ENCODE measurements at places on chromosomes 16 and 17.

DNA sequence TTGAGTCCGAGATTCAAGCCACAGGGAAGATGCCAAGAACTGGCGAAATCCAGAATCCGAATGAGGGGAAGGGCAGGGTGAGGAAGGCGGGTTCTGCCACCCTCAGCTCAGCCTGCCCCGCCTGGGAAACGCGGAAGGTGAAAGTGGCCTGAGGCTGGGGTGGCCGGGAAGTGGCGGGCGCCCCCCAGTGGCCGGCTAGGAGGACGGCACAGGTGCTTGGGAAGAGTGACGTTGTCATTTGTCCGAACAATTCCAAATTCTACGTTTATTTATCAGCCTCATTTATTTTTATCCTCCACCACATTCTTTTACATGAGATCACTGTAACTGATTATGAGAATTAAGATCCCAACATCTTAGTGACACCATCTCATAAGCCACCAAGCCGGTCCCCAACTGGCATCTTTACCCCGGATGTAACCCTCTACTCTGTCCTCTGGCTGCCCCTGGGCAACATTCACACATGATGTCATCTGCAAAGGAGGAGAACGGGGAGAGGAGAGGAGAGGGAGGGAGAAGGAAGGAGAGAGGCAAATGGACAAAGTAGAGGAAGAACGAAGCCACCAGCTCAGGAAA lies 21.3 kb downstream of the SRCIN1 start:
- peak; percentile 52 for DNase-seq

DNA sequence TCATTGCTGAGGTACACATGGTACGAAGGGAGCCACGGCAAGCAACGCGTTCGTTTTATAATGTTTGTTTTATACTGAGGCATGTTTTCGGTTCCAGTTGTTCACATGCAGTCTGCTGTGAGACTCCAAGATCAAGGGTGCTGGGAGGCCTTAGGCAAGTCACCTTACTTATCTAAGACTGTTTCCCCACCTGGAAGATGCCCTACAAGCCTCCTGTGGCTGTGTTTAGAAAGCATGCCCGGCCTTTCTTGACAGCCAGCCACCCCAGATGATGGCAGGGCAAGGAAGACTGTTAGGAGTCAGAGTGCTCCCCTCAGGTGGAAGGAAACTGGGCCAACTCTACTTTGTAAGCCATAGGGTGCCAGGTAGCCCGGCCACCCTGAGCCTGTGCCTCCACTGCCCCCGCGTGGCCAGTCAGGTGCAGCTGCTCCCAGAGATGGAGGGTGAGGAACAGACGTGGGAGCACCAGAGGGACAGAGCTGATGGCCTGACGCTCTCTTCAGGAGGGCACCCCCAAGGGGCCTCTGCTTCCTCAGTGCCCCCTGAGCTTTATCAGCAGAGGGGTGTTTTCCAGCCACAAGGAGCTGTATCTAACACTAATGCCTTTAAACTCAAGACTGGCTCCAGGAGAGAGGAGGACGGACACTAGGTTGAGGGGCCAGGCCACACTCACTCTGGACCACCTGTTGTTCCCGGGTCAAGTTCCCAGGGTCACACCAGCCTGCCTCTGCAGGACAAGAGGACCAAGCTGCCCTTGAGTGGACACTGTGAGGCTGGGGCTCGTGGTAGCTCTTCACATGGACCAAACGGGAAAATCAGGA lies 5.4 kb downstream of the NAT9 start:
- peak; percentile 60 for DNase-seq

GRCh38 chr16:55703003-55704001 lies 47.5 kb downstream of the SLC6A2 start:
- DNase-seq: no peak

DNA sequence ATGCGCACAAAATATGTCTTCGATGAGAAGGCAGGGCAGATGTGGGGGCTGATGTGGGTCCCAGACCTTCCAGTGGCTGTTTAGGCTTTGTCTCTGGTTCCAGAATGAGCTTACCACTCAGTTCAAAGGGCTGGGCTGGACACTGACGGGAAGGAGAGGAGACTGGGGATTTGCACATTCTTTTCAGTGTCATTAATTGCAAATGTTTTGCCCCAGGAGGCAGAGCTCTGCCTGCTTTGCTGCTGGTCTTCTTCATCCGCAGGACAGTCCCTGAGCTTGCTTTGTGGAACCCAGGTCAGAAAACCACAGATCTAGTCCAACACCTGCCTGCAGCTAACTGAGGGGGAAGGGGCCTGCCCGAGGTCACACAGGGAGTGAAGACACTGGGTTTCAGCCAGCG lies 20.9 kb downstream of the KCNG4 start:
- DNase-seq: no peak

DNA sequence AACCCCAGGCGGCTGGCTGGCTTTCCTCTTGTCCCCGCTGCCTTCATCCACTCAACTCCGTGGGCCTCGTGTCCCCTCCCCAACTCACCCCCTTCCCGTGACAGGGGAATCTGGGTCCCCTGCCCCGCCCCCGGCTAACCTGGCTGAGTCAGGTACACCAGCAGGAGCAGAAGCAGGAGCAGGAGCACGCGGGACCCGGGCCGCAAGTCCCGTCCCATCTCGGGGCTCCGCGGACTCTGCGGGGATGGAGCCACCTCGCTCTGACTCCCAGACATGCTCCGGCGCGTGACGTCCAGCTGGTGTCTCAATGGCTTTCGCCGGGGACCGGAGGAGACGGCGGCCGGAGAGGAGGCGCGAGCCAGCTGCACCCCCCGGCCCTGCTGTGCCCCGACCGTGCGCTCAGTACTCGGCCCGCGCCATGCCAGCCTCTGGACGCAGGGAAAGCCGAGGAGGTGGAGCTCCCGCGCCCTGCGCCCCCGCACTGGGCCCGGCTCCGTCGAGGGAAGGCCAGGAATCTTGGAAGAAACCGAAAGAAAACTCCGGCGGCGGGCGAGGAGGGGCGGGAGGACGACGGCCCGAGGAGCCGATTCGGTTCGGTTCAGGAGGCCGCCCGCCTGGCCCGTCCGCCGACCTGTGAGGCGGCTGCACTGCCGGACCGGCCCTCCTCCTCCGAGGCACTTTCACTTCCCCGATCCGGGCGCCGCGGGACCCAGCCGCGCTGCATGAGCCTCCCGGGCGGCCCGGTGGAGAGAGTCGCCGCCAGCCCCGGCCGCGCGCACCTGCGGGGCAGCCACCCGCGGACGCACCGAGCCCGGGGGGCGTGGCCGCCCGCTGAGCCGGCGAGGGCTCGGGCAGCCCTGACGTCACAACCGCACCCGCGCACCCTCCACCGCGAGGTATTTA lies at the start of the genes CXCL16 and ZMYND15:
Gene CXCL16 (minus strand): TSS at position 807 of the 903 bp plus-strand sequence. CDS start 589 bp downstream, at position 218.
Gene ZMYND15 (plus strand): TSS at position 712 of the 903 bp plus-strand sequence. CDS start 716 bp downstream, outside the sequence.
- peak; percentile 58 for DNase-seq

DNA sequence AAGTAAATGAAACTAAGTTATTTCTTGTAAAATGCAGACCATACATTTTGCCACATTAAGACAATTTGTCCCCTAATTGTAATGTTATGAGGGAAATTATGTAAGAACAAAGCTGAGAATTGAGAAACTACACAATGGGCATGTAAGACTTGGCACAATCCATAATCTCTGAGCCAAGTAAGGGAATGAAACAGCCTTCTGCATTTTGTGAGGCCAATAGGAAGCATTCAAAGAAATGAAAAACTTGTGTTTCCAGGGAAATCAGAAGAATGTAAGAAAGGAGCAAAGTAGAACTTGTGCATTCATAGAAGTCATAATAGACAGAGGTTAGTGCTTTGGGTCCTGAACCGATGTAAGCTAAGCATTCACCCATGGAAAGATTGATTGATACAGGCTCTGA lies 1.8 kb downstream of the KRTAP9-4 start:
- DNase-seq: no peak

DNA sequence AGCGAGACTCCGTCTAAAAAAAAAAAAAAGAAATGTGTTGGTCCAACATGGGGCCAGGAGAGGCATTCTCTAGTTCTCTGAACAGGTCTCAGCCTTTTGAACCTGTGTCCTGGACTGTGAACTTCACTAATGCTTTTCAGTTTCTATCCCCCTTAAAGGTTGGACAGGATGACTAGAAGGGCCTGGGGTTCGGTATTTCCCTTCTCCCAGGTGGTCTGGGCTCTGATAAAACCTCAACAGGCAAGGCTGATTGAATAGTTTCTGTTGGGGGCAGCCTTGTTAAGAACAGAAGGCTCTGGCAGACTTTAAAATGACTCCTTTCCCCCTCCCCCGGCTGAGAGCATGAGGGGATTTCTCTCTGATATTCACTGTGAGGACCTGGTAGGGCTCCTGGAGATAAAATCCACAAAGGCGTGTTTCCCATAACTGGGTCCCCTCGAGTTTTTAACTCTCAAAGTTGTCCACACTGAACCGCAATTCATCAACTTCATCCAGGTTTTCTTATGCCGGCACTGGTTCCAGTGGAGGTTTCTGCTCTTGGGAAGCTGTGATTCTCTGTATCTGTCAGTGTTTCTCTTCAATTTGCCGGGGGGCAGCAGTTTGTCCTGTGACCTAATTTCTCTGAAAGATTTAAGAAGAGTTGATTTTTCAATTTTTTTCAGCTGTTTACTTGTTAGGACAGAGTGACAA lies 91.3 kb downstream of the METRNL start:
- no peak for DNase-seq

DNA sequence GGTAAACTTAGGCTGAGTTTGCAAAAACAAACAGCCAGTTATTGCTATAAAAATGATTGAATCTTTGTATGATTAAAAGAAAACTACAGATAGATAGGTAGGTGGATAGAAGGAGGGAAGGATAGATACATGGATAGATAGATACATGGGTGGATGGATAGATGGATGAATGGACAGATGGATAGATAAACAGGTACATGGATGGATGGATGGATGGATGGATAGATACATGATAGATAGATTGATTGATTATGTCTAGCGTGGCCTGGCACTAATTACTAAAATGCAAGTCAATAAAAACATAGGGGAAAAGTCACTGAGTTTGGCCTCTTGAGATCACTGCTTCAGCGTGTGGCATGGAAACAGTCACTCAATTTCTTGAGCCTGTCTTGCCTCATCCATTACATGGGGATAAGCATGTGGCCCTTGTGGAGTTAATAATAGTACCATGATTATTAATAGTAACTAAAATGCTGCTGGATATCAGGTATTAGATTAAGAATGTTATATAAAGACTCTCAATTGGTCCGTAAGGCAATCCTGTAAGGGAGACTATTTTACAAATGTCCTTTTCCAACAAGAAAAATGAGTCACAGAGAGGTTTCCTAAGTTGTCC lies 184.9 kb downstream of the HS3ST3A1 start:
- DNase-seq: no peak

GRCh38 chr16:78134944-78135619 lies 35.6 kb downstream of the WWOX start:
- DNase-seq: no peak

DNA sequence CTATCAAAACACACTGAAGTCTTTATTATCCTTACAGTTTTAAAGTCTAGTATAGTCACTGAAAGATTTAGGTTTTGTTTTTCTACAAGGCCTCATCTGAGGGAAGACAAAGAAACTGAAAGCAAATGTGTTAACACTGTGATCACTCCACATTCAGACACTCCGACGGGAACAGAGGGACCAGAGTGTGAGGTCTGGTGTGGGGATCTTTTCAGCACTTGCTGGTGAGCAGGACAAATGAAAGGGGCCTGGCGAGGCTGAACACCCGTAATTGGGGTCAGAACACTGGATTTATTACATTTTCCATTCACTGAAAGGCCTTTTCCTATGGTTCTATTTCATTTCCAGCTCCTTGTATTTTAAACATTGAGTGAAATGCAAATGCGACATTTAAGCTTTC lies 910.5 kb downstream of the CDH11 start:
- no peak for DNase-seq

- no peak for DNase-seq
Observed at GRCh38 chr17:5700745-5701144, 116.4 kb upstream of the NLRP1 start.

DNA sequence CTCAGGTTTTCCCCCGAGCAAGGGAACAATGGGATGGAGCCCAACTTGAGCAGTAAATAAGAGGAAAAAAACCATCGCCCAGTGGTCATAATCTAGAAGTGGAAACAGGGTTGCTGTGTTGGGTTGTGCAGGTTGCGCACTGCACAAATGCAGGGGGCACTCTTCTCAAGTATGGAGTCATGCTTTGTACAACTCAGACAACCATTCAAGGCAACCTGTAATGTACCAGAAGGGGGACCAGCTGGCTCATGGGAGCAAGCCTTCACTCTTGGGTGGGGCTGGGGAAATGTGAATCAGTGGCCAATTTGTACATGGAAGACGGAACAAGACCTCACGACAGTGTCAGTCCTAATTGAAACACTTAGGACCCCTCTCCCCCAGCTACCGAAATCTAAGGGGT lies 23.9 kb upstream of the LITAF start:
- no peak for DNase-seq

DNA sequence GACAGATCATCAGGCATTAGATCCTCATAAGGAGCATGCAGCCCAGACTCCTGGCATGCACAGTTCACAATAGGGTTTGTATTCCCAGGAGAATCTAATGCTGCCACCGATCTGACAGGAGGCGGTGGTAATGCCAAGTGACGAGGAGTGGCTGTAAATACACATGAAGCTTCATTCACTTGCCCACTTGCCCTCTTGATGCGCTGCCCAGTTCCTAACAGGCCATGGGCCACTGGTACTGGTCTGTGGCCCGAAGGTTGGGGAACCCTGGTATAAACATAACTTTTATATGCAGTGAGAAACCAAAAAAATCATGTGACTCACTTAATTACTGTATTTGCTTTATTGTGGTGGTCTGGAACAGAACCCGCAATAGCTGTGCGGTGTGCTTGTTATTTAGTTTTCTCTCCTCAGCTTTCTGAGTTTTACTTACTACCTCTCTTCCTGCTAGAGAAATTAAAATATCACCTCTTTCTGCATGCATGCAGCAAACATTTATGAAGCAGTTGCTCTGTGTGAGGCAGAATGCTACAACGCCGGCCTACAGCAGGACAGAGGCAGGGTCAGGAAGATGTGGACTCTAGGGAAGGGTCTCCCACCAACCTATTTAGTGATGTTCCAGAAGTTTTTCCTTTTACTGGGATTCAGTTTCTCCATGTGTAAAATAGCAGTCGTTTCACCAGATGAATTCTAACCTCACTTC lies 151.3 kb downstream of the MAF start:
- no peak for DNase-seq

GRCh38 chr16:57462978-57463362 lies 491 bp downstream of the POLR2C start:
- no peak for DNase-seq

DNA sequence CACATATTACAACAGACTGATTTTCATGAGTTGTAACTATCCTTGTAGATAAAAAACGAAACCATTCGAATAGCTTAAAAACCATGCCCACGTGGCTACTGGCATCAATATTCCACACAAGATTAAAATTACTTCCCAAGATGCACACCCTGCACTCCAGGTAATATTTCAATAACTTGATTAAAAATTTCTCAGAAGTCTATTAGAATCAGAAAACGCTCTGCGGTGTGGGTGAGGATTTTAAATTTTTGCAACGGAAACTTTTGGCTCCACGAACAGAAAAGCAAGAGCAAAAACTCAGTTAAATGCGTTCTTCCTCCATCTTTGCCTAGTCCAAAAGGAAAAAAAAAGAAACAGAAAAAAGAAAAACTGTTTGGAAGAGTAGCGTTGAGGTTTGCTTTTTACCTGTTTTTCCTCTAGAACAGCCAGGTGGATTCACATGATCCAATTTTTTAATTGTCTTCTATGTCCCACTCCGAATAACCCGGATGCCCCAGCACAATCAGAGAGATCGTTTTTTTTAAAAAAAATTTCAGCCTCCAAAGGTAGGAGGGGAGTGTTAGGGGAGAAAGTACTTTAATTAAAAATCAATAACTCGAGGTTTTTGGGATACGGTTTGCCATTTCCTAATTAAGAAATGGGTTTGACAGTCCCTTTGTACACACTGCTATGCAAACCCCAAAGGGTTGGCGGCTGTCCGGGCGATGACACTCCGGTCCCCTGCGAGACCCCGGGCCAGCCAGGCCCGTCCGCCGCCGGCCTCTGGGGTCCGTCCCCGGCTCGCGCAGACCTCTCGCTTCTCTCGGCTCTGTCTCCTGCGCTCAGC lies 708 bp upstream of the NFAT5 start:
- DNase-seq: peak; percentile 26

- no peak for DNase-seq
Observed at GRCh38 chr16:51416926-51417325, 265.9 kb upstream of the SALL1 start.

All from stimulated activated naive CD4-positive, alpha-beta T cell (primary cell).